ENCODE measurements at places on chromosomes 2 and 18. TPM values are rescaled to one million over a fixed set of nuclear protein-coding genes. Genes with fewer than 3 reads are reported as not detected.

The CUL3 gene
- total RNA-seq: 45.4 TPM

The SCN2A gene
- 0.25 TPM for total RNA-seq

The CPS1 gene
- total RNA-seq: 31.2 TPM

The PLCD4 gene
- total RNA-seq: 0.73 TPM

The FSHR gene
- total RNA-seq: 6.5 TPM

The TEKT4 gene
- not detected for total RNA-seq

The CXCR2 gene
- not detected for total RNA-seq

The NT5DC4 gene
- not detected for total RNA-seq

The ANKRD30B gene
- not detected for total RNA-seq

The CFAP210 gene
- 0.70 TPM for total RNA-seq

The POTEJ gene
- total RNA-seq: not detected

The INHBB gene
- not detected for total RNA-seq

All from endodermal cell (in vitro differentiated cells).